C1 segment of cervical spinal cord (tissue), 14 donors: ENCODE measurements at places on chromosomes 13 and 19.

GRCh38 chr13:41048640-41049039, 12.7 kb upstream of the WBP4 start:
- no peak for DNase-seq

DNA sequence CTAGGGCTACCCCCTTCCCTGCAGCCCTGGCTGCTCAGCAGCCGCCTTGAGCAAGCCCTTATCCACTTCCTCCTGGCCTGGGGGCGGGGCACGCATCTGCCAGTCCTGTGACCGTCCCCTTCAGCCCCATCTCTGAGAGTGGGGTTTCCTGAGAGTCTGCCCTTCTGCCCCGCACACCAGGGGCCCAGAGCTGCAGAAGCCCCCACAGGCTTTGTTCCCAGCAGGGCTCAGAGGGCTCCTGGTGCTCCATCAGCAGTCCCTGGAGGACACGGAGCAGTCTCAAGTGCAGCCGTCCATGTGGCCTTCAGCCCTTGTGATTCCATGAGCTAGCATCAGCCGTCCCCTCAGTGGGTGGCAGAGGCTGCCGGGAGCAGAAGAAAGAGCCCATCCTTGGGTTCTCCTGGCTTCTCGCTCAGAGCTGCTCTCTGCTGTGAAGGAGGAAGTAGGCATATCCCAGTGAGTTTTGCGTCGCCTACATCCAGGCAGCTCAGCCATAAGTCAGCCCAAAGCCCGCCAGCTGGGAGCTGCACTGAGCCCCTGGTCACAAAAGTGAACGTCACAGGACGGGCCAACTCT, 16.3 kb downstream of the MYO9B start:
- peak; percentile 53 for DNase-seq

DNA sequence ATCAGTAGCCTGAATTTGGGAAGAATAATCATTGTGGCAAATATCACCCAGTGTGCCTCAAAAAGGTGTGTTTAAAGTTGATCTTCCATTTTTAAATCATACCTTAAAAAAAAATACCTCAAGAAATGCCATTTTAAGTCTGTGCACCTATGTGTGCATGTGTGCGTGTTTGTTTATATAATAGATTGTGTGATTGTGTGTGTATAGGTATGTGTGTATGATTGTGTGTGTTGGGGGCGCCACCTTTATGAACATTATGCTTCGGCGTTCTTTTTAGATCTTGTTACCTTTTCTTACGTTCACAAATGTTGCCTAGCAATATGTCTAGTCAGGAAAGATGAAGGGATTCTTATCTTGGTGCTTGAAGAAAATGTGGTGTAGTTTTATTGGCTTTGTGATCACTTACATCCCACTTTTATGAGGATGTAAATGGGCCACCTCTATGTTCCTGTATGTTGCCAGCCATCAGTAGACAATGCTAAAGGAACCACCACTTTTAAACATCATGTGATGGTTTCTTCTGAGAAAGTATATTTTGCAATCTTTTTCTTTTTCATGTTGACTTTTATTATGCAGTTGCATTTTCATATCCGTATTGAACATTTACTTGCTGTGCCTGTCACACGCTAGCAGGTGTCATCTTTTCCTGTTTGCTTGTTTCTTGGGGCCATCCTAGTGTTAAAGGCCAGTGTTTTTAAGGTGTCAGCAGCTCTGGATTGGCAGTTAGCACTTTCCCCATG, 2.2 kb upstream of the IRS2 start:
- no peak for DNase-seq

- no peak for DNase-seq
These were observed 63.5 kb upstream of the GPR183 start for GRCh38 chr13:99370481-99371275.

GRCh38 chr19:51020988-51021651, 1.6 kb upstream of the KLK10 start:
- no peak for DNase-seq

GRCh38 chr13:94196413-94196812, 283.1 kb downstream of the DCT start:
- DNase-seq, result no peak

GRCh38 chr13:93045836-93046235, 180.8 kb upstream of the GPC6 start:
- no peak for DNase-seq

GRCh38 chr19:3575260-3575741, 2.6 kb downstream of the HMG20B start:
- DNase-seq, result no peak

GRCh38 chr13:98900442-98900841, 77.4 kb downstream of the DOCK9 start:
- DNase-seq, result no peak

- DNase-seq, result no peak
These were observed 12.8 kb downstream of the SHC2 start for GRCh38 chr19:447816-448560.
